ENCODE measurements at places on chromosomes 12 and 14.

DNA sequence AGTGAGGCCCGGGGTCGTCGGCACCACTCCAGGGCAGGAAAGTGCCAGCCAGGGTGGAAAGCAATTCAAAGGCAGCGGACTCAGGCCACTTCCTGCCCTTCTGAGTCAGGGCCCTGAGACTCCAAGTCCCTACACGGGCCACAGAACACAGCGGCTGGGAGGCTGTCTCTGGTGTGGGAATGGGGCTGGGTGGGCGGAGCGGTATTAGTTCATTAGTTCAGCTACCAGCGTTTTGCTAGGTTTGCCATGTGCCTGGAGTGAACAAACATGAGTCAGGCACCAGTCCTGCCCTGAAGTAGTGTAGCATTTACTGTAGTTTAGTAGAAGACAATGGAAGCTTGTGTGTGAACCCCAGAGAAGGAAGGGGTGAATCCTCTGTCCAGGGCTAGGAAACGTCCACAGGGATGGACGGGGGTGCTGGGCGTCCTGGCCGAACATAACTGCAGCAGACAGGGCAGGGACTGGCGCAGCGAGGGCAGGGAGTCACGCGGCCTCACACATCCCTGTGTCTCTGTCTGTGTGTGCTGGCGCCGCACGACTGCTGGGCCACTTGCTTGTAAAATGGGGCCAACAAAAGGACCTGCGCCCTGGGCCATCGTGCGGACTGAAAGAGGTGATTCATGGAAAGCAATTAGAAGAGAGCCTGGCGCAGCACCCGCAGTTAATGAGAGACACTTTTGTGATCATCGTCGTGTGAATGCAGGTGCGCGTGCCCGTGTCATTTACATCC, 186.4 kb upstream of the PRMT8 start:
- no peak for DNase-seq

DNA sequence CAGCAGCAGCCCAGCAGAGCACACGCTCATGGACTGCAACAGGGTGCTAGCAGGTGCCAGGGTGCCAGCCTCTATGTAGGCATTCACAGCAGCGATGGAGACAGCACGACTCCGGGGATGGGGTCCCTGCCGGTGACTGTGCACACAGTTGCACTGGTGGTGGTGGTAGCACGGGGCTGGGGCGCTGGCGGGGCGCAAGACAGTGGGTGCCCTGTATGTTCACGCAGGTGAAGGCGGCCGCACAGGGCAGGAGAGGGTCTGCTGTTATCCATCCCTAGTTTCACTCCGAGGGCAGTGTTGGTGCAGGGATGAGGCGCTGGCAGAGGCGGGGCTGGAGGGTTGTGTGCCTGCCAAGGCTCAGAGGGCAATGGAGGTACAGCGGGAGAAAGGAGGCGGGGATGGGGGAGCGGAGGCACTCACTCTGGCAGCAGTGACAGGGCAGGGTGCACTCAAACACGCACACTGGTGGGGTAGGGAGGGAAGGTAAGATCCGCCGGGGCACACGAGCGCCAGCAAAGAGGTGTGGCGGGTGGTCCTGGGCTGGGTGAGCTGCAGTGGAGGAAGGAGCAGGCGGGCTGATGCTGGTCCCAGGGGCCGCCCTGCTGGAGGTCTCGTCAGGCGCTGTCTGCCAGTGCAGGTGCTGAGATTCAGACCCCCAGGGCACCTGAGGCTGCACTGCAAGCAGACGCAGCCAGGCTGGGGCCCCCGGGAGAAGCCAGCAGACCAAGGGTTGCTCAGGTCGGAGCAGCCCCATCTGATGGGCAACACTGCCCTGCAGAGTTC, 76.7 kb downstream of the GALC start:
- no peak for DNase-seq

GRCh38 chr12:5900533-5901205, 44.4 kb downstream of the ANO2 start:
- DNase-seq = no peak

GRCh38 chr12:45477526-45477925, 252.0 kb upstream of the ARID2 start:
- no peak for DNase-seq

DNA sequence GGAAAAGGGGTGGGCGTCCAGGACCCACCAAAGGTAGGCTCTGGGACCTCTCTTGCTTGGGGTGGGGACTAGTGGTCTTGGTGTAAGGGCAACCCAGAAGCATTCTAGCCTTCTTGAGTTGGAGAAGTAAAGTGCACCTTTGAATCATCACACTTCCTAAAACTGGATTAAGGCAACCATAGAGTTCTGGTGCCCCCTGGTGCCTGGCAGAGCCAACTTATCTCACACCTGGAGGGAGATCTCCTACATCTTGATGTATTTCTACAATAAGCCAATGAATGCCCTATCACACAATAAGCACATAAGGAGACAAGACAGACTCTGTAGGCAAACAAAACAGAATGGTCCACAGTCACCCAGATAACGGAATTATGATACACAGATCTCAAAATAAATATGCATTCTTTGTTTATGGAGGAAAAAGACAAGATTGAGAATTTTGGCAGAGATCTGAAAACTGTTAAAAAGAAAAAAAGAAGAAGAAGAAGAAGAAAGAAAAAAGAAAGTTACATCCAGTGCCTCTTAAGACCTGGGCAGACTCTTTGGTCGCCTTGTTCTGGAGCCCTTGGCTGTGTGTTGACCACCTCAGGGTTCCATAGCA, 95.9 kb upstream of the PPP2R5C start:
- no peak for DNase-seq

GRCh38 chr12:68633614-68634558, 23.2 kb downstream of the RAP1B start:
- DNase-seq = no peak

GRCh38 chr14:74511966-74512830, 18.6 kb downstream of the ISCA2 start:
- DNase-seq = no peak
